HAP-1 (cell line): ENCODE measurements at places on chromosomes 7 and 10.

- no peak for DNase-seq
Observed at GRCh38 chr10:130002606-130003005, 38.5 kb upstream of the EBF3 start.

- peak; percentile 48 for DNase-seq
Observed at GRCh38 chr7:50805447-50806125, 22.9 kb upstream of the GRB10 start.

- no peak for DNase-seq
Observed at GRCh38 chr10:126250045-126250444, 138.2 kb downstream of the ADAM12 start.

DNA sequence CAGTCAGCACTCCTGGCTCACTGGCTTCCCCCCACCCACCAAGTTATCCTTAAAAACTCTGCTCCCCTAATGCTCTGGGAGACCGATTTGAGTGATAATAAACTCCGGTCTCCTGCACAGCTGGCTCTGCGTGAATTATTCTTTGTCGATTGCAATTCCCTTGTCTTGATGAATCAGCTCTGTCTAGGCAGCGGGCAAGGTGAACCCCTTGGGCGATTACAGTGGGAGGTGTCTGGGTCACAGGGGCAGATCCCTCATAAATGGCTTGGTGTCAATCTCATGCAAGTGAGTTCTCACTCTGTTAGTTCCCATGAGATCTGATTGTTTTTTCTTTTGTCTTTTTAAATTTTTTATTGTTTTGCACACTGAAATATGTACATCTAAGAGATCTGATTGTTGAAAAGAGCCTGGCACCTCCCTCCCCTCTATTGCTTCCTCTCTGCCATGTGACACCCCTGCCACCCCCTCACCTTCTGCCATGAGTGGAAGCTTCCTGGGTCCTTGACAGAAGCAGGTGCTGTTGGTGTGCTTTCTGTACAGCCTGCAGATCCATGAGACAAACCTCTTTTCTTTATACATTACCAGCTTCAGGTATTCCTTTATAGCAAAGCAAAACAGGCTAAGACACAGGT is 20.5 kb downstream of the OTUD1 start:
- no peak for DNase-seq

DNA sequence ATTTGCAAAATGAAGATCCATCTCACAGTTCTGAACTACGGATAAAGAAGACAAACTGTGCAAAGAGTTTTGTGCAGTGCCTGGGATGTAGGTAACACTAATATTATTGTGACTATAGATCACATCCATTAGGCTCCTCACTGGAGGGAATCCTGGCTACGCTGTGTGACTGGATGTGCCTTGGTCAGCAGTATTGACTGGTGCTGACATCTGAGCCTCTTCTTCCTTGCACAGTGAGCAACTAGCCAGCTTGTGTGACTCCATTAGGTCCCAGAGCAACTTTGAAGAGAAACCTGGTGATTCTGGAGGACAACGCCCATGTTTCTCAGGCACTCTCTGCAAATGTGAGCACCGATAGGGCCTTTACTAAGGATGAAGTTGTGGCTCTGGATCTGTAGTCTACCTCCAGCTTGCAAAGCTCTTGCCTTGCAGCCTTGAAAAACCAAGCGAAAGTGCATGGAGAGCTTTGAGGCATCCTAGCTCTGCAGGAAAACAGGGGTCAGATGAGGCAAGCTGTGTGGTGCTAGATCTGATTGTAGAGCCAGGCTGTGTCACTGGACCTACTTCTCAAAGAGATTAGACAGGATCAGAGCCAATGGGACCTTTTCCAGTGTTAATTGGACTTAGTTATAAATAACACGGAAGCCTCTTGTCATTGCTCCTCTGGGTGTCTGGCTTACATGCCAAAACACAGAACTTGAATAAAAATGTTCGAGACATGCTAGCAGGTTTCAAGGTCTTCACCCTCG is 303.6 kb upstream of the LYZL1 start:
- no peak for DNase-seq

- no peak for DNase-seq
Observed at GRCh38 chr10:77494327-77494726, 143.3 kb downstream of the KCNMA1 start.

GRCh38 chr7:108004220-108005142 is 1.5 kb upstream of the LAMB1 start:
- no peak for DNase-seq

- DNase-seq: no peak
Observed at GRCh38 chr10:20100171-20100570, 283.9 kb downstream of the PLXDC2 start.

DNA sequence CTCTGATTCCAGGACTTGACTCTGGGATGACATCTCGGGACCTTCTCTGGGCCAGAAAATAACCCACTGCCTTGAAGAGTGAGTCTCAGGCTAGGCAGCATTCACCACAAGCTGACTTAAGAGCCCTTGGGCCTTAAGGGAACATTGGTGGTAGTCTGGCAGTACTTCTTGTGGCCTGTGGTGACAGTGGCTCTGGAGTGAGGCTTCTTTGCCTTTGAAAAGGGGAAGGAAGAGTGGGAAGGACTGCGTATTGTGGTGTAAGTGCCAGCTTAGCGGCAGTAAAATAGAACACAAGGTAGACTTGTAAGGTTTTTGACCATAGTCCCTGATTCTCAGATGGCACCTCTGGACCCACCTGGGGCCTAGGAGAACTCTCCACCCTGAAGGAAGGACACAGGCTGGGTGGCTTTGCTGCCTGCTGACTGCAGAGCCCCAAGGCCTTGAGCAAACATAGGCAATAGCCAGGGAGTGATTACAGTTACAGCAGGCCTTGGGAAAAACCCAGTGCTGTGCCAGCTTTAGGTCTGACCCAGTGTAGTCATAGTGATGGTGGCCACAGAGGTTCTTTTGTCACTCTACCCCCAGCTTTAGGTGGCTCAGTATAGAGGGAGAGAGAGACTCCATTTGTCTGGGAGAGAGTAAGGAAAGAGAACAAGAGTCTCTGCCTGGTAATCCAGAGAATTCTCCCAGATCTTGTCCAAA is 483.9 kb downstream of the SH2D4B start:
- no peak for DNase-seq

GRCh38 chr7:77558284-77558967 is 21.3 kb downstream of the PTPN12 start:
- DNase-seq: no peak

GRCh38 chr7:112267944-112268691 is 61.6 kb downstream of the ZNF277 start:
- no peak for DNase-seq

GRCh38 chr7:28530175-28530802 is 118.0 kb downstream of the CREB5 start:
- peak; percentile 12 for DNase-seq

DNA sequence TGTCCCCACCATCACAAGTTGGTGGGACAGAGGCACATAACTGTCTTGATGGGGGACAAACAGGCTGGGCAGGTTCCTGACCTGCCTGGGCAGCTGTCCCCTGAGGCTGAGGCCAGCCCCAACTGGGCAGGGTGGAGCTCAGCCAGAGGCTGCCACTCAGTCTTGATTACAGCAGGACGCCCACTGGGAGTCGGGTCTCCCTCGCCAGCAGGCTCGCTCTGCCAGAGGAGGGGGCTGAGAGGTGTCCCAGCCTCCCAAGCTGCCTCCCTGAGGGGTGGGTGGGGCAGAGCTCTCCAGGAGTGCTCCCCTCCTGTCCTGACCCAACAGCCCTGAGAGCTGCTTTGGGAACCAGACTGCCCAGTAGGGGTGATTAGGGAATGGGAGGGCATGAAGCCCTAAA is 1.8 kb upstream of the CAMK2G start:
- no peak for DNase-seq

GRCh38 chr7:7820409-7820808 is 102.0 kb upstream of the RPA3 start:
- DNase-seq: no peak

- no peak for DNase-seq
Observed at GRCh38 chr10:73773152-73773879, 8.5 kb upstream of the CHCHD1 start.

DNA sequence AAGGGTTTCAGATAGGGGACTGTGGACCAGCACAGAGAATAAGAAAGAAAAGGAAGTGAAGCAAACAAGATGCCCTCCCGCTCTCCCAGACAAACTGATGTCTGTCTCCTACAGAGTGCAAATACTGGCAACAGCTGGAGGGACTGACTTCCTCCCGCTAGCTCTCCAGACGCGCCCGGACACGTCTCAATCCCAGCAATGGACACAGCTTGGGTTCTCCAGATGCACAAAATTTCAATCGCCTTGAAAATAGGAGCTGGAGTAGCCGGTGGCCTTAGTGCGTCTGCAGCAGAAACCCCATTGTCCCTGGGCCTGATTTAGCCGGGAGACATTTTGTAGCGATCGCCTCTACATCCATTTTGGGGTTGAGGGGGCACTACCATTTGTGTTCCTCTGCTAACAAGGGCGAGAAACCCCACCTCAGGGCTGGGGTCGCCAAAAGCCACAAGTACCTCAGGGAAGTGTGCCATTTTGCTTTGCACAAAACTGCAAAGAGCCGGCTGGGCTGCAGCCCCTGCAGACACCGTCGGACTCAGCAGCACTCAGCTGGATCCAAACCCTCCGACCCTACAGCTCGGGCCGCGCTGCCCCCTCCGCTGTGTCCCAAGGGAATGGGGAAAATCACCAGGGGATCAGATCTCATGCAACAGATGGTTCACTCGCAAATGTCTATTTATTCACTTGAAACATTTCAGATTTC is 5.9 kb downstream of the CPA2 start:
- DNase-seq: peak; percentile 14

DNA sequence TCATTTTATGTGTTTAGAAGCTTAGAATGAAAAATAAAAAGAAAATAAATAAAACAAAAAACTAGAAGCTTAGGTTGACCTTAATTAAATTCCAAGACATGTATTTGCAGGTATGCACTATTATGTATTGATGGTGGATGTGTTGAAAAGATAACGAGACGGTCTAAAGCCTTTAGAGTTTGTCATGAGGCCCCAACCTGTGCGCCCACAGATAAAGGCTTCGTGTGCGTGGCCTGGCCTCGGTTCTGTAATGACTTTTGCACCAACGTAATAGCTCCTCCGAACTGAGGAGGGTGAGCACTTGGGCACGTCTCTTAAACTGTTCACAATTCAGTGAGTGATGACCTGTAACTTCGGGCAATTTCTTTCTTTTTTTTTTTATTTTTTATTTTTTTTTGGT is 43.7 kb upstream of the NCAPG2 start:
- DNase-seq: no peak

DNA sequence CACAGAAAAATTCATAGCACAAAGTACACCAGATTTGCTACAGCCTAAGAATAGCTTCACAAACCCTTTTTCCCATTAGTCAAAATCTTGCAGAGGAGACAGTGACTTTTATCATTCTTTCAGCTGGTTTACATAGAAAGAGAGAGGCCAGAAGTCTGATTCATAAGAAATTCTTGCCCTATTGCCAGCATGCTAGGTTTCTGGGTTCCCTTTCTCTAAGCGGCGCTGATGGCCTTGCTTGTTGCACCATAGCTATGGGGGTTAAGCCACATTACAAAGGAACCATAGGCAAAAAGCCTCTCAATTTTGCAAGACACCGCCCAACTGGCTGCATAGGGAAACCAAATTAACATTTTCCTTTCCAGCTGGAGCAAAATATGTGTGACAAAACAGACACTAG is 87.4 kb downstream of the ZNF467 start:
- no peak for DNase-seq

DNA sequence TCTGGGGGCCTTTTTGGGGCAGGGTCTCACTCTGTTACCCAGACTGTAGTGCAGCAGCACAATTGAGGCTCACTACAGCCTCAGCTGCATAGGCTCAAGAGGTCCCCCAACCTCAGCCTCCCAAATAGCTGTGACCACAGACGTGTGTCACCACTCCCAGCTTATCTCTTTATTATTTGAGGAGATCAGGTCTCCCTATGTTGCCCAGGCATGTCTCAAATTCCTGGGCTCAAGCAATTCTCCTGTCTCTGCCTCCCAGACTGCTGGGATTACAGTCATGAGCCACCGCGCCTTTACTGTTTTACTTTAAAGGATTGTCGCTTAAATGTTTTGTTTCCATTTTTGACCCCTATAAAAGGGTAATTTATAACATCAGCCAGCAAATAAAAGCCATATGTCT is 502.6 kb upstream of the AUTS2 start:
- no peak for DNase-seq

GRCh38 chr10:132163278-132163765 is 23.4 kb upstream of the DPYSL4 start:
- peak; percentile 25 for DNase-seq

DNA sequence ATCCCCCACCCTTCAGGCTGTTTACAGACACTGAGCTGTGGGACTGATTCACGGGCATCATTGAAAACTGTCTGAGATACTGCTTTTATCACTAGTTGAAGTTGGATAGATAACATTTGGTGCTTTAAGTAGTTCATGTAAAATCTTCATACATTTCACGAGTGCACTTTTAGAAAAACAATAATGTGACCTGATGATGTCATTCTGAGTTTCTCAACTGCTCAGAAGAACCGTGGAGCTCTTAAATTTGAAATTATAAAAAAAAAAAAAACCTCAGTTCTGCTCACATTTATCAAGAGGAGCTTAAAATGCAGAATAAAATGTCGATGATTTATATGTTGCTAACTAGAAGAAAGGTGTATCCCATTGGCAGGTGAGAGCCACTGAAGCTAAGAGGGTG is 81.5 kb downstream of the GALNT11 start:
- DNase-seq: no peak

DNA sequence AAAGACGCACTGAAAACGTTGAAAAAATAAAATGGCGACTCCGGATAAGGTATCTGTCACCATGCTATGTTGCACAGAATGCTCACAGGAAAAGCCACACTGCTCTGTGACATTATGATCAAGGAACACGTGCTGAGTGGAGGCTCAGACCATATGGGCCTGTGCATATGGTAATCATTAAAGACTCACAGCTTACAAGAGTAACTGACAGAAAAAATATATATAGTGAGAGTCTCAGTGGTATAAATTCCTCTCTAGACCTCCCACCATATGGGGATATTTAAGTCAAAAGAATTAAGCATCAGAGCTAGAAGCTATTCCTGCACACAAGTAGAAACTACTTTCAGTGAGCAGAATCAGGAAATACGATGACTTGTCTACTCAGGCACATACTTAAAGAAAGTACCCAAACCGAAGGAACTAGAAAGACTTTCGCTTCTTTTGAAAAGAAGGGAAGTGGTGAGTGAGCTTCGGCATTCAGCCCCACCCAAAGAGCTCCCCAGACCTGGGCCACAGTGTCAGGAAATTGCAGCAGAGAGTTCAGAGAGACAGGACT is 65.1 kb upstream of the MPP7 start:
- no peak for DNase-seq

GRCh38 chr10:72133517-72133916 is 45.2 kb upstream of the SPOCK2 start:
- DNase-seq: no peak

GRCh38 chr7:108108131-108108530 is 22.0 kb downstream of the LAMB4 start:
- no peak for DNase-seq

GRCh38 chr10:30784897-30785605 is 155.5 kb upstream of the LYZL2 start:
- DNase-seq: no peak

GRCh38 chr10:6986927-6987326 is 406.9 kb upstream of the PRKCQ start:
- DNase-seq: no peak
